ENCODE measurements at places on chromosomes 7 and 10. TPM values are rescaled to one million over a fixed set of nuclear protein-coding genes. Genes with fewer than 3 reads are reported as not detected.
A peak's percentile ranks its signal among the peaks of the same experiment; 100 is the strongest.

DNA sequence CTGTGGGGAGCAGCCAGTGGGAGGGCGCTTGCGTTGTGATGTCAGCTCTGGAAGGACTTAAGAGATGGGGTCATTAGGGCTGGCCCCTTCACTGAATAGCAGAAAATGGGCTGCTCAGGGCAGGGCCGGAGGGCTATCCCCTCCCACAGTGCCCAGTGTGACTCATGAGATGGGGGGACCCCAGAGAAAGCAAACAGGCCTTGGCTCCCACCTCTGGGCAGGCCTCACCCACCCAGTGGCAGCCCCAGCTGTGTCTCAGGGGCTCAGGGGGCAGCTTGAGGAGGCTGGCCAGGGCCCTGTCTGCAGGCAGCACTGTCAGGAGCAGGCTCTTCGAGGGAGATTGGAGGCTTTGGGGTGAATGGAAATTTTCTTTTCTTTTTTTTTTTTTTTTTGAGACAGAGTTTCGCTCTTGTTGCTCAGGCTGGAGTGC is 168.3 kb downstream of the SLIT1 start:
- H3K4me3 ChIP-seq = no peak overlapping the region
- no peak for DNase-seq
- H3K4me1 ChIP-seq = no peaks in the 10 kb centered on the region
- H3K36me3 ChIP-seq = no peaks in the 10 kb centered on the region

DNA sequence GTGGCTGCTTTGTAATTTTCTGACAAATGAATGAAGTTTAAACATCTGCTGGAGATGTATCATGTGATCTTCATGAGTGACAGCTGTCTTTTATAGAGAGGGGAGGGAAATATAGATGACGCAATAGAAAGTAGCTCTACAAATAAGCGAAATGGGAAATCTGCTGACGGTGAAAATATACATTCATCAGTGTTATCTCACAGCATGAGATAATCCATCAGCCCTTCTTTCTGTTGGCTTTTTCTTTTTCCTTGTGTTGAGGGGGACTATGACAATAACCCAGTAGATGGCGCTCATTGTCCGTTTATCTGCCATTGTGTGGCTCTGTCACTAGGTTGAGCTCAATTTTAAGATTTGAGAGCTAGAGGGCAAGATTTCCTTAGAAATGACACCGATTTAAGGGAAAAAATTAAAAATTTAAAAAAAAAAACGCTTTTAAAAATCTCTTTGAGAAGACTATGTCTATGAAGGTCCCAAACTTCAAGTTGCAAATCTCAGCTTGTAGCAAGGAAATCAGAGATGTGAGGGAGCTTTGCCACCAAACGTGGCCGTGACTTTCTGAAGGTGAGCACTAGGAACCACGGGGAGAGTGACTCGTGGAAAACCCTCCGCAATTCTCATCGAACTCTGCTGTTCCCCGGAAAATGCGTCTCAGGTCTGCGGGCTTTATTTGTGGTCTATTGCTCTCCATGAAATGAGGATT is 114.6 kb upstream of the SFMBT2 start:
- no peaks in the 10 kb centered on the region for H3K4me1 ChIP-seq
- DNase-seq = peak; percentile 66
- no peak overlapping the region for H3K27ac ChIP-seq
- H3K27me3 ChIP-seq = no peaks in the 10 kb centered on the region

GRCh38 chr7:3013975-3014792 is 29.5 kb downstream of the CARD11 start:
- no peak for DNase-seq
- no peak overlapping the region for H3K4me3 ChIP-seq
- H3K27ac ChIP-seq = no peak overlapping the region
- H3K4me1 ChIP-seq = no peaks in the 10 kb centered on the region
- no peaks in the 10 kb centered on the region for H3K27me3 ChIP-seq

PIK3CG gene
- 11.8 TPM for total RNA-seq

DNA sequence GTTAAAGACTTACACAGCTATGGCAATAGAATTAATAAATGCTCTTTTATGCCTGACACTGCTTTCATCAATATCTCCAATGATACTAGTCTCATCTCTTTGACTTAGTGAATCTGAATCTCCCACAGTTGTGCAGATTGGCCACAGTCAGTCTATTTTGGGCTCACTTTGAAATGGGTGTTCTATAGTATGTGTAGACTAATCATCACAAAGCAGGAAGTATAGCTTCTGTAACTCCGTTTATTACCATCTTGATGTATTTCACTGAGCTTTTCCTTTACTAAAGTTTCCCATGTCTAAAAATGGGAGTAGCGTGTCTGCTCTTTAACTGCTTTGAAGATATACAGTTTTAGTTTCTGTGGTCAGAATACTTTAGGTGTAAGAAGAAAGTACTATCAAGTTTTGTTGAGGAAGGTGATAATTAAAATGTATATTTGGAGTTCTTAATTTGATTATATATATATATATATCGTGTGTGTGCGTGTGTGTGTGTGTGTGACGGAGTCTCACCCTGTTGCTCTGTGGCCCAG is 70.1 kb downstream of the ST7 start:
- no peak overlapping the region for H3K4me3 ChIP-seq
- H3K36me3 ChIP-seq = no peaks in the 10 kb centered on the region
- no peak for DNase-seq
- H3K4me1 ChIP-seq = no peaks in the 10 kb centered on the region
- no peaks in the 10 kb centered on the region for H3K27me3 ChIP-seq
- no peak overlapping the region for H3K27ac ChIP-seq

Measured in uterus (tissue), 4 donors.